ENCODE measurements at places on chromosomes 12 and 14.

GRCh38 chr14:61472801-61473376, 151.5 kb downstream of the PRKCH start:
- no peak overlapping the region for H3K27ac ChIP-seq
- DNase-seq: no peak
- H3K4me1 ChIP-seq: peaks cover 3% of the 10 kb centered on the region
- H3K36me3 ChIP-seq: no peaks in the 10 kb centered on the region
- no peak overlapping the region for H3K4me3 ChIP-seq

DNA sequence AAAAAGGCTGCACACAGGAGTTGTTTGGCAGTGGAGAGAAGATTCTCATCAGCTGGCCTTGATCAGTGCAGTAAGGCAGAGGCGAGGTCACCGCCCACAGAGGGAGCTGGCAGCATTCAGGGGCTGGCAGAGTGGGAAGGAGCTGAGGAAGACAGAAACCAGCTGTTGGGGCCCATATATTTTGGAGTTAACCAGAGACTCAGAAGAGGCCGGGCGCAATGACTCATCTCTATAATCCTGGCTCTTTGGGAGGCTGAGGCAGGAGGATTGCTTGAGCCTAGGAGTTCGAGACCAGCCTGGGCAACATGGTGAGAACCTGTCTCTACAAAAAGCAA, 17.7 kb downstream of the SMCO2 start:
- no peaks in the 10 kb centered on the region for H3K36me3 ChIP-seq
- no peaks in the 10 kb centered on the region for H3K27me3 ChIP-seq
- no peak overlapping the region for H3K4me3 ChIP-seq

DNA sequence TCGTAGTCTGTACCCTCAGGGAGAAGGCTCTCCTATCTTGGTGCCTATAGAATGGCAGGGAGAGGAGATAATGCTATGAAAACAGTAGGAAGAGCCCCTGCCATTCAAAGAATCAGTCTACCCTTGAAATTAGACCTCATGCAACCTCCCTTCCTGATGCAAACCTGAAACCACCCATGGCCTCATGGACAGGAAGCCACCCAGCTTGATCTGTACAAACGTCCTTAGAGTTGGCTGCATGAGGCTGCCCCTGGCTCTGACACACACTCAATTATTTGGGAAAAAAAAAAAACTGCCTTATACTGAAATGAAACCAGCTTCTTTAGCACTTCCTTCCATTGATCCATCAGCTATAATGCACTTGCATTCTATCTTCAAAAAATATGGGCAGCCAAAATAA, 116.6 kb upstream of the BCL2L14 start:
- H3K27me3 ChIP-seq: peaks cover 53% of the 10 kb centered on the region
- DNase-seq: no peak
- H3K36me3 ChIP-seq: no peaks in the 10 kb centered on the region
- H3K4me1 ChIP-seq: peaks cover 7% of the 10 kb centered on the region

GRCh38 chr14:76697246-76697905, 63.9 kb upstream of the VASH1 start:
- H3K27me3 ChIP-seq: no peaks in the 10 kb centered on the region
- H3K36me3 ChIP-seq: no peaks in the 10 kb centered on the region
- peaks cover 1% of the 10 kb centered on the region for H3K4me1 ChIP-seq
- no peak overlapping the region for H3K27ac ChIP-seq

GRCh38 chr12:44358636-44359035, 517.5 kb downstream of the NELL2 start:
- H3K36me3 ChIP-seq: no peaks in the 10 kb centered on the region
- H3K4me3 ChIP-seq: no peak overlapping the region
- H3K4me1 ChIP-seq: no peaks in the 10 kb centered on the region
- H3K27me3 ChIP-seq: no peaks in the 10 kb centered on the region
- H3K27ac ChIP-seq: no peak overlapping the region

DNA sequence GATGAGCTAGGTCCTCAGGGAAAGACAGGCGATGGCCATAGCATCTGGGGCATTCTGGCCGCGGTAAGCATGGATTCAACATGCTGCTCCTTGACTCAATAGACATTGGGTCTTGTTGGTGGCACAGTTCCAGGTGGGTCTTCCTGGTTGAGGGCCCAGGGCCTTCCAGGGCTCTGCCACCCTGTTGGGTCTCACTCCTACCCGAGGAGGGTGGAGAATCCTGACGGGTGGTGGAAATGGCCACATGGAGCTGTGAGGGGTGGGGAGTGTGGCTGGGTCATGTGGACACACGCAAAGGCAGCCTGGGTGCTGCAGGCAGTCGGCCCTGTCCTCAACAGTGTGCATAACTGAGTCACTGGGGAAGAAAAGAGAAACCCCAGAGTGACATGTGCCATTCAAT, 148.1 kb downstream of the KIF26A start:
- H3K4me3 ChIP-seq: no peak overlapping the region
- no peak overlapping the region for H3K27ac ChIP-seq
- no peak for DNase-seq
- H3K4me1 ChIP-seq: peaks cover 16% of the 10 kb centered on the region
- no peaks in the 10 kb centered on the region for H3K36me3 ChIP-seq

DNA sequence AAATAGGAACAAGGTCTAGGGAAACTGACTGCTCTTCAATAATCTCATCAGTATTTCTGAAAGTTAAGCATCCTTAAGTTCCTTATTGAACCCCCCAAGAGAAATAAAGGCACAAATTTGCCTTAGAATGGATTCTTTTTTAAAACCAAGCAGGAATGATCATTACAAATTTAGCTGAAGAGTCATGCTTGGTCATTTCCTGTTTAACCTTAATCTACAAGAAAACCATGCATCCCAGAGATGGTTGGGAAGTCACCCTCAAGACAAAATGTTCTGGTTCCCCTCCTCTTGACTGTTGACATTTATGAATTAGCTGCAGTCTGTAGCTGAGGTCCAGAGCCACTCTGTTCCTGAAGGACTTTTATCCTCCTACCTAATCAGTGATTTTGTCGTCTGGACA, 291.8 kb upstream of the G2E3 start:
- H3K27ac ChIP-seq: no peak overlapping the region
- peaks cover 2% of the 10 kb centered on the region for H3K4me1 ChIP-seq
- DNase-seq: no peak
- no peak overlapping the region for H3K4me3 ChIP-seq

DNA sequence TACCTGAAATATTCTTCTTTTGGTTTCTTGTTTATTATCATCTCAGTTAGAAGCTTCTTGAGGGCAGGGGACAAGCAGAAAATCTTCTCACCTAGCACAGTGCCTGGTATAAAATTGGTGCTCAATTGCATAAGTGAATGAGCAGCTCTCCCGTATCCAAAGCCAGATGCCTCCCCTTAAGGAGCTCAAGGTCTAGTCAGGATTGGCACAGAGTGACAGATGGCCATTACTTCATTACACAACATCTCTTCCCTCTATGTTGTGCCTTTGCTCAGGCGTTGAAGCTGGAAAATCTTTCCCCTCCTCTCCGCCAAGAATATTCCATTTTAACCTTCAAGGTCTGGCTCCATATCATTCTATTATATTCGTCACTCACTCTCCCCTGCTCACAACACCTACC, 3.6 kb downstream of the SLC4A8 start:
- H3K4me1 ChIP-seq: peaks cover 30% of the 10 kb centered on the region
- H3K36me3 ChIP-seq: no peaks in the 10 kb centered on the region
- H3K27ac ChIP-seq: no peak overlapping the region
- H3K4me3 ChIP-seq: no peak overlapping the region
- no peak for DNase-seq

- peaks cover 93% of the 10 kb centered on the region for H3K27me3 ChIP-seq
- H3K36me3 ChIP-seq: no peaks in the 10 kb centered on the region
- peaks cover 15% of the 10 kb centered on the region for H3K4me1 ChIP-seq
- H3K4me3 ChIP-seq: peak overlapping the region; percentile 43
Measured at GRCh38 chr12:48981757-48982157, 3.6 kb downstream of the WNT1 start.

GRCh38 chr14:72892103-72892878, 1.6 kb downstream of the DPF3 start:
- DNase-seq: no peak
- H3K4me1 ChIP-seq: peaks cover 25% of the 10 kb centered on the region
- peak overlapping the region; percentile 83 for H3K4me3 ChIP-seq
- peak overlapping the region; percentile 82 for H3K27ac ChIP-seq
- H3K36me3 ChIP-seq: no peaks in the 10 kb centered on the region

DNA sequence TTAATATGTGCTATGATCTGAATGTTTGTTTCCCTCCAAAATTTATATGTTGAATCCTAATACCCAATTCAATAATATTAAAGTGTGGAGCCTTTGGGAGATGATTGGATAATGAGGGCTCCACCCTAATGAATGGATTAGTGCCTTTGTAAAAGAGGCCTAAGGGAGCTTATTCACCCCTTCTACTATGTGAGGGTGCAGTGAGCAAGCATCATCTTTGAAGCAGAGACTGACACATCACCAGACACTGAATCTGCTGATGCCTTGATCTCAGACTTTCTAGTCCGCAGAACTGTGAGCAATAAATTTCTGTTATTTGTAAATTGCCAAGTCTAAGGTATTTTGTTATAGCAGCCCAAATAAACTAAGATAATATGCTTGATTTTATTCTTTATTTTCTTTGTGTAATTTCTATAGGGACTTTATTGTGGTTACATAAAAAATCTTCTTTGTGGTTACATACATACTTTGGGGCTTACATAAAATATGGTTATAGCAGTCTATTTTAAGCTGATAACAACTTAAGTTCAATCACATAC, 131.1 kb upstream of the SLC38A2 start:
- H3K4me3 ChIP-seq: no peak overlapping the region
- H3K4me1 ChIP-seq: no peaks in the 10 kb centered on the region
- DNase-seq: no peak
- H3K36me3 ChIP-seq: peaks cover 1% of the 10 kb centered on the region
- no peak overlapping the region for H3K27ac ChIP-seq

- no peak overlapping the region for H3K4me3 ChIP-seq
- no peaks in the 10 kb centered on the region for H3K27me3 ChIP-seq
- no peak overlapping the region for H3K27ac ChIP-seq
- no peaks in the 10 kb centered on the region for H3K4me1 ChIP-seq
- DNase-seq: no peak
- H3K36me3 ChIP-seq: peaks cover 36% of the 10 kb centered on the region
Measured at GRCh38 chr12:6652391-6652790, 5.2 kb upstream of the ACRBP start.

GRCh38 chr12:113184098-113184899, 979 bp downstream of the DDX54 start:
- no peaks in the 10 kb centered on the region for H3K27me3 ChIP-seq
- peak overlapping the region; percentile 87 for H3K4me3 ChIP-seq
- no peak for DNase-seq
- peak overlapping the region; percentile 91 for H3K27ac ChIP-seq

GRCh38 chr12:93065896-93066295, 136.8 kb upstream of the EEA1 start:
- no peak overlapping the region for H3K4me3 ChIP-seq
- H3K36me3 ChIP-seq: no peaks in the 10 kb centered on the region
- H3K27me3 ChIP-seq: peaks cover 14% of the 10 kb centered on the region
- no peaks in the 10 kb centered on the region for H3K4me1 ChIP-seq

DNA sequence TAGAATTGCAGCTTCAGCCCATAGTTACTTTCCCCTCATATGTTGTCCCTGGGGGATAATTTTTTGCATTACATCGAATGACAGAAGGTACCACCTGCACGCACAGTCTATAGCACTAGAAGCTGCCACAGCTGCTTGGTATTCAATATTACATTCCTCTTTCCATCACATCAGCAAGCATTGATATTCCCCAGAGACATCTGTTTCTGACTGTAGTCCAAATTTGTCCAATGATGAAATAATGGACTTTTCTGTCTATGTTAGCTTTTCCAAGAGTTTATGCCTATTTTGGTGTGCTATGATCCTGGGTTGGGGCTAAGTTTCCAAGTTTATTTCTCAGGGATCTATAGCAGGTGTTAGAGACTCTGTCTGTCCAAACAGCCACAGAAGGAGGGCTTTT, 335.4 kb downstream of the LRIG3 start:
- DNase-seq: no peak
- H3K4me1 ChIP-seq: no peaks in the 10 kb centered on the region
- H3K4me3 ChIP-seq: no peak overlapping the region
- no peak overlapping the region for H3K27ac ChIP-seq
- no peaks in the 10 kb centered on the region for H3K36me3 ChIP-seq
- H3K27me3 ChIP-seq: no peaks in the 10 kb centered on the region

- H3K4me3 ChIP-seq: no peak overlapping the region
- no peaks in the 10 kb centered on the region for H3K27me3 ChIP-seq
- no peak overlapping the region for H3K27ac ChIP-seq
- H3K36me3 ChIP-seq: no peaks in the 10 kb centered on the region
- no peak for DNase-seq
Measured at GRCh38 chr12:119157528-119157927, 21.2 kb upstream of the HSPB8 start.

DNA sequence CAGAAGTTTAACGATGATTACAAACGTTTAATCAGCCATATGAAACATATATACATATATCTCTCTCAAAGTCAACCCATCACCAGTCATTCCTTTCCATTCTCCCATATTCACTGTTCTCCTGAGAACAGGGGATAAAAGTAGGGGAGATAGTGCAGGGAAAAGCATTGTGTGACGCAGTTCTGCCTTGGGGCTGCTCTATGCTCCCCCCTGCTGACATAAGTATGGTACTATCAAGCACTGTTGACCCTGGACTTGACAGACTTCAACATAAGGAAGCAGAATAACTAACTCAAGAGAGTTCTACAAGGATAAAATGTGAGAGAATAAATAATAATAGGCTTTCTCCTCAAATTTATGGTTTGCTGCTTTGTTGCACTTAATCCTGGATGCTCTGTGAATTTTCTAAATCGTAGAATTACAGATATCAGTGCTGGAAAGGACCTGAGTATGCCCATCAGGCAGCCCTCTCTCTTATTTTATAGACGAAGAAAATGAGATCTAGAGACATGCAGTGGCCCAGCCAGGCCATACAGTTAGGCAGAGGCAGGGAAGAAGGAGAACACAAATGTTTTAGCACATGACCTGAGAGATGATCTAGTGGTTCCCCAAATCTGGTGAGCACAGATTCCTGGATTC, 87.2 kb downstream of the SCN8A start:
- H3K36me3 ChIP-seq: no peaks in the 10 kb centered on the region
- no peak for DNase-seq
- peaks cover 6% of the 10 kb centered on the region for H3K4me1 ChIP-seq

DNA sequence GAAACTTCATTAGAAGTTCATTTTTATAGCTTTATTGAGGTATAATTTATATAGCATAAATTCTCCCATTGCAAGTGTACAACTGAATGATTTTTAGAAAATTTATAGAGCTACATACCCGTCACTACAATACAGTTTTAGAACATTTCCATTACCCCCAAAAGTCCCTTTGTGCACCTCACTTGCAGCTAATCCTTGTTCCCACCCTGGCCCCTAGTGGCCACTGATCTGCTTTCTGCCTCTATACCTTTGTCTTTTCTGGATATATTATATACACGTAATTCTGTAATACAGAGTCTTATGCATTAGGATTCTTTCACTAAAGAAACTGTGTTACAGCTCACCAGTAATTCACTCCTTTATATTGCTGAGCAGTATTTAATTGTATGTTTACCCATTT, 145.1 kb upstream of the DIO2 start:
- H3K27me3 ChIP-seq: peaks cover 29% of the 10 kb centered on the region
- H3K36me3 ChIP-seq: no peaks in the 10 kb centered on the region
- H3K27ac ChIP-seq: no peak overlapping the region
- H3K4me3 ChIP-seq: no peak overlapping the region
- no peak for DNase-seq
